ENCODE measurements at places on chromosomes 5 and 9.

DNA sequence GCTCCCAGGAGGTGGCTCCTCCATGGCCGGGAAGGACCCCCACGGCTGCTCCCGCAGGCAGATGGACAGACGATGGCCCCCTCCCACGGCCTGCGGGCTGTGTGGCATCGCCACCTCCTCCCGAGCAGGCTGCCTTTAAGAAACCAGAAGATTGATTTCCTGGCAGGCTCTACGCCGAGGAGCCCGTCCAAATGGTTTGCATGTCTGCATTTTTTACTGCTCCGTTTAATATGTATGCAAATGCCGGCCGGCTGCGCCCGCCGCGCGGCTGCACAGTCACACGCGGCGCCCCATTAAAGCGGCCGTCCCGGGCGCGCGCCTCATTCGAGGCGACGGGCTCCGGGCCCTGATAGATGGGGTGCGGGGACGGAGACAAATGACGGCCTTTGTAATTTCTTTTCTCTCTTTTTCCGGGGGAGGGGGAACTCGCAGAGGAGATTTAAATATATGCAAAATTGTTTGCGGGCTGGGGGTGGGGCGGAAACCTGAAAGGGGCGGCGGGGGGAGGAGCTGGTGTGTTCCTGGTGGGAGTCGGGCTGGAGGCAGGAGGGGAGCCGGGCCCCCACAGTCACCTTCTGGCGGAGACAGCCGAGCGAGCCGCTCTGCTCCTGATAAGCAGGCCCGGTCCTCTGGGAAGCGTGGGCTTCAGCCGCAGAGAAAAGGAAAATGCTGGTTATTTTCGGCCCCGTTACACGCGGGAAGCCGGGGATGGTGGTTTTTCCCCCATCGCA, 158.7 kb upstream of the IER5L start:
- DNase-seq = peak; percentile 79

DNA sequence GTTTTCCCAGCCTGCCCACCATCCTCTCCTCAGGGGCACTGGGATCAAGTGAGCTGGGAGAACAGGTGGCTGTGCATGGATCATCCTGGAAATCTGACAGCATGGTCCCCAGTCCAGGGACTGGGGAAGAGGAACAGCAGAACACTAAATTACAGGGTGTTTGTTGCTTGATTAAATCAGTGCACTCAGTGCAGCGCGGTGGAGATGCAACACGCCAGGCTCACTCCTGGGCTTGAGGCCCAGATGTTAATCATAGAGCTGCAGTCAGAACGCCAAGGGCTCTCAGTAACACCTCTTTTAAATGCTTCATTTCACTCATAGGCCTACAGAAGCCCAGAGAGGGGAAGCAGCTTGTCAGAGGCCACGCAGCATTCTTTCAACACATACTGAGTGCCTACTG, 14.2 kb upstream of the LARP1 start:
- DNase-seq = peak; percentile 12

DNA sequence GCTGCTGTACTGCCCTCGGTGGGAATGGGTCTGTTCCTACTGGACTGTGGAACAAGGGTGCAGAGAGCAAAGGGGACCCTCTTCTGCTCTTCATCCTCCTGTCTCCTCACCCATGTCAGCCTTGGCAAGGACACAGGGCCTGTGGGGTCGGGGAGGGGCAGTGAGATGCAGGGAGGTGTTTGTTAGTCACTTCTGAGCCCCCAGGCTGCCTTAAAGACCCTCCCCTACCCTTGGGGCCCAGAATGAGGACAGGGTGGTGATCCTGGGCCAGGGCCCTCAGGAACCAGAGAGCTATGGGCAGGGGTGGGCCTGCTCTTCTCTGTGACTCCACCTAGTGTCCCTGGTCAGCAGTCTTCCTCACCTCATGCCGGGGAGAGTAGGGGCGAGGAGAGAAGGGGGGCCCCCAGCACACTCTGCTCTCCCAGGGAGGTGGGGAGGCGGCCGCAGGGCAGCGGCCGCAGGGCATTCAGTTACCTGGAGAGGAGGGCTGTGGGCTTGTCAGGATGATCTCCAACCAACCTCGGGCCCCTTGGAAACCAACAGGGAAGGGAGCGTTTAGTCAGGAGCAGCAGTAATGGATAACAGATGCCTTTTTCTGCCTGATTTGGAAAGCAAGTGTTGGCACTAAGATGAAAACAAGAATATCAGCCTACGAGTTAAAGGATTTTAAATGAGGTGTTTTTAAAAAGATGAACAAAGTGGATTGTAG, 62.0 kb upstream of the GARNL3 start:
- peak; percentile 22 for DNase-seq

DNA sequence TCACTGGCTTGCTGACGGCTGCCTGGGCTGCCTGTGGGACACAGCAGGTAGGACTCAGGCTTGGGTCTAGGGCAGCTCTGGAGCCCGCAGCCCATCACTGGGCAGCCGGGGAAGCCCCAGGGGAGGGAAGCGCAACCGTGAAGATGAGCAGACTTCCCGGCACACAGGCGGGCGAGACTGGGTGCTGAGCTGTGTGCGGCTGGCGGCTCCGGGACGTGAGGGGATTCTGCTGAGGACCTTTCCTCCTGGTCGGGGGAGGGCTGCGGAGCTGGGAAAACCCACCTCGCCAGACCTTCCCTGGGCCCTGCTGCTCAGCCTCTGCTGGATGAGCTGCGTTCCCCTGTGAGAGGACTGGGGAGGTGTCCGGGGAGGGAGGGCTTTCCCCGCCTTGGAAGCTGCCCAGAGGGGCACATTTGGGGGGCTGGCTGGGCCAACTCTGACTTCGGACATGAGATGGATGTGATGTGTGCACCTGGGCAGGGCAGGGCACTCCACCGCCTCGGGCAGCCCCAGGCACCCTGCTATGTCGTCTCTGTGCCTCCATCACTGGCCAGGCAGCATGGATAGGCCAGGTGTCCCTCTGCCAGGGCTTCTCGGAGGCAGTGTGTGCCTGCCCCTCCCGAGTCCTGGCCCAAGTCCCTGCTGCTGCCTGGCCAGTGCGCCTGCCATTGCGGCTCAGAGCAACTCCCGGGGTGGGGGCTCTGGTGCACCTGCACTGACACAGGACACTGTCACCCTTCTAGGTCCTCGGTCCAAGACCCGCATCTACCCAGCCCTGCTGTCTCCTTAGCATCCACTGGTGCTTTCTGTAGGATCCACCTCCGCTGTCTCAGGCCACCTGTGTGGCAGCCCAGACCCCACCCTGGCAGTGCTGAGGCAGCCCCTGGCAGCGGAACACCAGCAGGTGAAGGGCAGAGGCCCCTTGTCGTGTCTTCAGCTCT, 66.4 kb downstream of the COL5A1 start:
- DNase-seq = no peak

- peak; percentile 87 for DNase-seq
Observed at GRCh38 chr5:96565582-96566265, 96.5 kb upstream of the CAST start.

GRCh38 chr5:171599957-171600612, 180.6 kb downstream of the FGF18 start:
- DNase-seq = no peak

GRCh38 chr5:148632255-148633066, 21.9 kb downstream of the HTR4 start:
- DNase-seq = no peak

GRCh38 chr9:3698076-3698475, 172.3 kb upstream of the RFX3 start:
- DNase-seq = no peak

DNA sequence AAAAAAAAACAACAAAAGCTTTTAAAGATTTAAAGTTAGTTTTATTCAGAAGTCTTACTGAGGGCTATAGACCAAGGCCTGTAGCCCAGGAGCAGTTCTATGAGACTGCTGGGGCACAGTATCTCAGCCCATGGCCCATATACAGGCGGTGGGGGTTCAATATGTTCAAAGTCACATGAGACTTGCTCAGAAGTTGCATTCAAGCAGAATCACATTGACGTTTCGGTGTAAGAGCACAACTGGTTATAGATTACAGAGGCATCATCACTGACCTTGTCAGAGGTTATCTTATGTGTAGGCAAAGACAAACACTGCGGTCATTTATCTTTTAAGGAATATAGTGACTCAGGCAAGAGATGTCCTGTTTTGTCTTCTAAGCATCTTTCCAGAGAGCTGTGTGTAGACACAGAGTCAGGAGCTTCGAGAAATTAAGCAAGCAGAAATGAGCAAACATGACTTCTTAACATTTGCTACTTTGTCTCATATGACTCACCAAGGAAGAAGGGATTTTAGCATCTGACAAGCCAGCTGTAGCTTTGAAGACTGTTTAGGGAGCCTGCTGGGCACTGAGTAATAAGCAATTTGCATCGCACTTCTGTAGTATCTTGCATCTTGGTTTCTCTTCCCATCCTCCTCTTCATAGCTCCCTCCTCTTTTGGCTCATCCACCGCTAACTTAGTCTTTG, 12.9 kb upstream of the F2RL1 start:
- peak; percentile 96 for DNase-seq

- no peak for DNase-seq
Observed at GRCh38 chr5:60219921-60220320, 326.4 kb upstream of the PDE4D start.

DNA sequence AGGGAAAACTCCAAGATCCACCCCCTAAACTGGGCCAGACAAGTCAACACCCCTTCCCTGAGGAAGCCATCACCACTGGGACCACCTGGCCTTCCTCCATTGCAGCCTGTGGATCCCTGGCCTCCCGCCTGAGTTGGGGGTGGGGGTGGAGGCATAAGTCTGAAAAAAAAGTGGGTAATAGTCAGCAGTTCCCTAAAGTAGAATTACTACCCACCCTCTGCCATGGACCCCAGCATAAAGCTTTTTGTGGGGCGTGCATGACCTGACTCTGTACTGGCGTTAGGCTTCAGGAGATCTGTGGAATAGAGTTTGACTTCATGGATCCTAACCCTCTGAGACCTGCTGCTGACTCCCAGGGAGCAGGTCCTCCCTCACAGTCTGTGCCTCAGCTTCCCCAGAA, 2.0 kb upstream of the CXXC5 start:
- DNase-seq = no peak

DNA sequence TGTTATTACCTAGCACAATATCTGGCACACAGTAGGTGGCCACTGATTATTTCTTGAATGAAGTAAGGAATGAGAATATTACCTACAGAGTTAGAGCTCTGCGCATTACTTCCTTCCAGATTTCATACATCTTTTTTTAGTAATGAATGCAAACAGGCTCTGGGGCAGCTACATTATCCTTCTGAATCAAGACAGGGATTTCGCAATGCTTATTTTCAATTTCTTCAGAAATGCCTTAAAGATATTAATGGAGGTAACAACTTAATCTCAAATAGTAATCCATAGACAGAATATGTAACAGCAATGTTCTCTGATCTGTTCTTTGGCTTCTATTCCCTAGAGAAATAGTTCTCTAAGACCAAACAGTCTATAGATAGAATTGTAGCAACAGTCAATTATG, 32.6 kb downstream of the CDKN2A start:
- DNase-seq = no peak

DNA sequence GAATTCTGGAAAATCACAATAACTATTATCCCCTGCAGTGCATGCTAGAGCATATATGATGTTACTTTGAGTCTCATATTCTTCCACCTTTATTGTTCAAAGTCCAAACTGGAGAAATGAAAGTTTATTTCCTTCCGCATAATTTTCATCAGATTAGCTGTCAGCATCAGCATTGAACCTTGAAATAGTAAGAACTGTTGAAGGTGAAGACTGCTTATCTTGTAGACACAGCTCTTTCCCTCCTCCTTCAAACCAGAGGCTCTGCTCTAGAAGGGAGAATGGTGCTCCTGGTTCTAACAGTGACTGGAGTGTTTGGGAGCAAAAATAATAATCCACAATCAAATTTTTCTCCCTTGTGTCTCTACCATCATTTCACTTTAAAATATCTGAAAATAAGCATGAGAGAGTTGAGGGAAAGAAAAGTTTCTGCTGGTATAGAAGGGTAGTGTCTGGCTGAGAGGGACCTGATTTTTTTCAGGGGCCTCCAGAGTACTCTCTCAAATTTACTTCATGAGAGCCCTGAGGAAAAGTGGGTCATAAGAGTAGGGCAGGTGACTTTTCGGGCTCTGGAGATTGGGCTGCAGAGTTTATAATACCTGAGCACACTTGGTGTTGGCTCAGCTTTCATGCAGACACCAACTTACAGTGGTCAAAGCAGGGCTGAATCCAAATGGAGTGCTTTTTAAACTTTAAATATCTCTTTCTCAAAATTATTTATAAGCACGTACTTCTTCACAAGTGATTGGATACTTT, 170.4 kb downstream of the ZDHHC21 start:
- no peak for DNase-seq

DNA sequence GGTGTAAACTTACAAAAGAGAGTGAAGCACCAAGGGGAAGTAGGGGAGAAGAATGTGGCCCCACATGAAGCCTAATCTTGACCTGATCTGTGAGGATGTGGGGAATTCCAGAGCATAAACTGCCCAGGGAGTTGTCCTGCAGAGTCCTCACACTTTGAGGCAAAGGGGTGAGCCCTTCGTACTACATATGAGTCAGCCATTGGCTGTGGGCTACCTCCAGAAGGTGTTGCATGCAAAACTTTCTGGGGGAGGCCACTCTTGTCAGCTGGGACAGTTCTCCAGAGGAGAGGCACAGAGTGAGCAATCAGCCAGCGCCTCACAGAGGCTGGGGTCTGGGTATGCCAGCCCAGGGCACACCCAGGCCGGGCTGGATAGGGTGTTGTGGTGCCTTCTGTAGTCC, 98.1 kb upstream of the NMUR2 start:
- DNase-seq = no peak

DNA sequence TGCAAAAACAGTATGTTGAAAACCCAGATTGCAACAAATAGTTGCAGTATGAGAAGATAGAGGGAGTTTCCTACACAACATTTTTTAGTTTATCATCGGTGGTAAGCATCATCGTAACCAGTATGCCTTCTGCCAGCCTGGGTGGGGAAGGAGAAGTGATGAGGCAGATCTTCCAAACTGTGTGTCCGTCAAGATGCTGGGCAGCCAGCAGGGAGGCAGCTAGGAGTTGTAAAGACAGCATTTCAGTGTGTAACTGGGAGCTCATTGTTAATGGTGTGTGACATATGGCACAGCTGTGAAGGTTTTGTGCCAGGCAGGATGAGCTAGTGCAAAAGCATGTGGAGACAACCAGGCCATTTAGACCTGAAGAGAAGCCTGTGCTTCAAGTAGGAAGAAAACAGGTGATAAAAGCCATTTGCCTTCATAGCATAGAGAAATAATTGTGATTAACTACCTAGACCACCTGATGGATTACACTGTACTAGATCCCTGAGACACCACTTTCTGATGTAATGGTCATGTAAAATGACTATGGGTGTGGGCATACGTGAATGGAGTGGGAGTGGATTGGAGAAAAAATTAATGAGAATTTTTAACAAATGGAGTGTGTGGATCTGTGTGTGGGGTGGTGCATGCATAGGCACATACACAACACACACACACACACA, 347.0 kb upstream of the ADAMTSL1 start:
- DNase-seq = no peak
